Left colon (tissue), 2 donors: ENCODE measurements at places on chromosomes 1 and 21.

- peak; percentile 8 for DNase-seq
These were observed 40.8 kb downstream of the SLC37A1 start for GRCh38 chr21:42554251-42554961.

DNA sequence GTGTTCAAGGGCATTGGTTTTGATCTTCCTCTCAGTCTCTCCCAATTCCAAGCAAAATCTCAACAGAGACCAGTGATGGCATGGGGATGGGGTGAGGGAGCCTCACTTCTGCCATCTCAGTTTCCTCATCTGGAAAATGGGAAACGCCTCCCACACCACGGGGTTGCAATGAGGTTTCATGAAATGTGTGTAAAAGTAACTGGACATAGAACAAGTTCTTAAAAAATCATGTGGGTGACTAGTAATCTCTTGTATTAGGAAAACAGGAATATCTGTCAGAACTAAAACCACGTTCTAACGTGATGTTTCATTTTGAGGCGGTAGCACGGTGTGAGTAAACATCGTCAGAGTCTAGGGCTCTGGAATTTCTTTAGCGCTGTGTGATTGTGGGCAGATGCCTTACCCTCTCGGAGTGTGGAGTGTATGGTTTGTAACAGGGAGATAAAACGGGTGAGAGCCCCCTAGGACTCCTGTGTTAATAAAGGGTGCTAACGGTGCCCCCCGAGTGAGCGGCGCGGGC is 55.5 kb upstream of the DNAJC6 start:
- no peak for DNase-seq

GRCh38 chr1:107785496-107786202 is 179.3 kb downstream of the VAV3 start:
- no peak for DNase-seq

DNA sequence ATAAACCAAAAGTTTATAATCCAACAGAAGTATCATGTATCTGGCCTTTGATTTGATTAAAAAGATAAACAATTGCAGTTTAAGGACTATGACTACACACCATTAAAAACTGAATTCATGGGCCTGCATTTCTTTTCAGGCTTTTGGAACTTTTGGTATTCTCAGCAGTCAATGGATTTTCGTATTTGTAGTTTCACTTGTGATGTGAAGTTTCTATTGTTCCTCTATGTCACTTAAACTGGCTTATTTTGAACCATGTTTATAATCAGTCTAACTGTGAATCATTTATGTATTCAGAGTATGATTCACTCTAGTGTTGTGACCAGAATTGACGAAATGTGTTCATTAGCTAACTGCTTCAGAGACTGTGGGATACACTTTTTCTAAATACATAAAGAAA is 132.9 kb downstream of the COQ8A start:
- no peak for DNase-seq

DNA sequence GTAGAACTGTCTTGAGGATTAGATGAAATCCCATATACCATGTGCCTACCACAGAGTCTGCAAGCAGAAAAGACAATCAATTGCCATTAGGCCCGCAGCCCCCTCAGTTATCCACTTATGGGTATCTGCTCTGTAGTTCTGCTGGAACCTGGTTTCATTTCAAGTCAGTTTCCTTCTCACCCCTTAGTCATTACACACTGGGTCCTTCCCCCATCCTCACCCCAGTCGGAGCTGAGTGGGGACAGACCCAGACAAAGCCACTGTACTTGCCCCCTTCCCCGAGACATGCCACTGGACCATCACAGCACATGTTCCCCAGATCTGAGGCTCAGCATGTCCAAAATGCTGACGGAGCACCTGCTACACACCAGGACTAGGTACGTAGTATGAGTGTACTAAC is 21.2 kb downstream of the PGLYRP3 start:
- DNase-seq = no peak

DNA sequence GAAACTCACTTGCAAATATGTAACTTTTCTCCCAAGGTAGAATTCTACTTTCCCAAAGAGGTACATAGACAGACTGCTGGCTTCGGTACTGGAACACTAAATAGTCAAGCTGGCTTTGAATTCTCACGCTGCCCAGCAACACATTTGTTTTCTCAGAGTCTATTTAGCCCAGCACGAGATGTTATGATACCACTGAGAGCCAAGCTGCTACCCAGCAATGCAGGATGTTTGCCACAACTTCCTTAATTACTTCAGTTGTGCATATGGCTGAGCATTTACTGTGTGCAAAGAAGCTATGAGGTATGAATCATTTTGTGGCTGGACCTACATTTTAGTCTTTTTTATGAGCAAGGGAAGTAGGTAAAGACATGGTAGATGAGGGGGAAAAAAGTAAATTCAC is 793.2 kb downstream of the PLA2G4A start:
- no peak for DNase-seq

- DNase-seq = no peak
These were observed 162.3 kb upstream of the ARHGEF16 start for GRCh38 chr1:3292051-3292722.

DNA sequence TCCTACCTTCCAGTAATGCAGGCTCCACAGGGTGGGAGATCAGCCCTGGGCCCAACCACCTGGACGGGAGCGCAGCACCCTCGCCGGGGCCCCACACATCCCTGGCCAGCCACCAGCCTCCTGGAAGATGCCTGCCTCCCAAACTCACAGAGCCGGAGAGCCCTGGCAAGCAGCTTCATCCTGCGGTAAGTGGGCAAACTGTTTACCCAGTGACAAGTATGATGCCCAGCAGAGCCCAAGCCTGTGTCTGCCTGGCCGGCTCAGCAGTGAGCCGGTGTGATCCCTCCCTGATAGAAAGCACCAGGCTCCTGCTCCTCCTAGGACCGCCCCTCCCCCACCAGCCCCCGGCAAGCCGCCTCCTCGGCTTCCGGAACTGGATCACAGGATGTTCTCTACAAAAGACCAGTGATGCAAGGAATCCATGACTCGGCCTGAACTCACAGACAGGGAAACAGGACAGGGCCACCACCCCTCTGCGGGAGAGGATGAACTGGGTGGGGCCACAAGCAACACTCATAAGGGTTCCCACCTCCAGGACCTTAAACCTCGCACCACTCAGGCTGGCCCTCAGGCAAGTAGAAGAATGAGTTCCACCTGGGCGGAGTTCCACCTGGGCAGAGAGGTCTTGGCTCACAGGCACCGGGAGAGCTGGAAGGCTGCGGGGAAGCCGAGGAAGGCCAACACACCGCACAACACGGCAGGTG is 7.9 kb downstream of the ACOT7 start:
- peak; percentile 66 for DNase-seq

DNA sequence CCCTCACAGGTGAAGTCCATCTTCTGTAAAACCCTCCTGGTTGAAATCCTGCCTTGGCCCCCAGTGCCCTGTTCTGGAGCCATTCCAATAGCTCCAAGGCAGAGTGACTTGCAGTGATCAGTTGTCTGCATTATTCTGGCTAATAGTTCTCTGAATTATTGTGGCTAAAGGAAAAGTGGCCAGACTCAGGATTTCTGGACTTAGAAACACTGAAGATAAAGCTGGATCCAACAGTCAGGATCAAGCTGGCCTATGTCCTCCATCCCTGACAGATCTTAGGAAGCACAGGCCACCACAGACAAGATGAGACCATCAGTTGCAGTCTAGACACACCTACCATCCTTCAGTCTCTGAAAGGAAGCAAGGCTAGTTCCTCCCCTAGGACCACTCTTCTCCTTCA is 801 bp upstream of the C2CD4D start:
- no peak for DNase-seq

GRCh38 chr1:67597336-67597735 is 87.7 kb upstream of the GADD45A start:
- DNase-seq = no peak

DNA sequence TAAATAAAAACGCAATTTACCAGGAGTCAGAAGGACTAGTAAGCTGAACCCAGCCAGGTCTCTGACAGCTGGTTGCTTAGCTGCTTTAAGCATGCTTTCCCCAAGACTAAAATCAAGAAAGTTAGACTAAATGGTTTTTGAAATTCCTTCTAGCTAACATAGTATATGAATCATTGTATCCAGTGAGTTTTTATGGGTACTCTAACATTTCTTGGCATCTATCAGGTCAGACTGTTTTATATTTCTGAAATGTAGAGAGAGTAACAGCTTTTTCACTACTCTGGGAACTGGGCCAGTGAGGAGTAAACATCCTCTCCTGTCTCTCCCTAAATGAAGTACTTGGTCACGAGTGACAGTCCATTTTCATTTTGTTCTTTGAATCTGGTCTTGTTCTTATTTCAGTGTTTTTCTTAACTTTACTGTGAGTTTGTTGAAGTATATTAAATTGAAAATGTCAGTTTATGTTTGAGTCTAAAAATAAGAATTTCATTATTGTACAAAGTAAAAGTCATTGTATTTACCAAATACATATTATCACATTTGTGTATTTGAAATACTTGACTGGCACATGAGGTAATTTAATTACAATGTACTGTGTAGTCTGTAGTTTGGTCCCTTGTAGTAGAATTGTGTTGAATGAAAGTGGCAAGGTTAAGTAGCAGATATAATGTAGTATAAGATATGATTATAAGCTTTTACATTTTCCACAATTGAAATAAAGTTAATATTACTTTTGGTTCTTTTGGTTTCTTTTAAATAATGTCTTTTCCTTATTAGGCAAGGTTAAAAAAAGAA is 47.6 kb downstream of the PKN2 start:
- no peak for DNase-seq

- no peak for DNase-seq
These were observed 7.6 kb upstream of the DDI2 start for GRCh38 chr1:15609631-15610030.

- DNase-seq = no peak
These were observed 51.5 kb downstream of the SH3BGR start for GRCh38 chr21:39503123-39503762.

GRCh38 chr1:185632659-185633423 is 101.3 kb upstream of the HMCN1 start:
- DNase-seq = no peak

- DNase-seq = no peak
These were observed 27.8 kb upstream of the CLDN8 start for GRCh38 chr21:30243691-30244090.

- peak; percentile 23 for DNase-seq
These were observed 65.7 kb downstream of the ST6GALNAC3 start for GRCh38 chr1:76140227-76140626.

DNA sequence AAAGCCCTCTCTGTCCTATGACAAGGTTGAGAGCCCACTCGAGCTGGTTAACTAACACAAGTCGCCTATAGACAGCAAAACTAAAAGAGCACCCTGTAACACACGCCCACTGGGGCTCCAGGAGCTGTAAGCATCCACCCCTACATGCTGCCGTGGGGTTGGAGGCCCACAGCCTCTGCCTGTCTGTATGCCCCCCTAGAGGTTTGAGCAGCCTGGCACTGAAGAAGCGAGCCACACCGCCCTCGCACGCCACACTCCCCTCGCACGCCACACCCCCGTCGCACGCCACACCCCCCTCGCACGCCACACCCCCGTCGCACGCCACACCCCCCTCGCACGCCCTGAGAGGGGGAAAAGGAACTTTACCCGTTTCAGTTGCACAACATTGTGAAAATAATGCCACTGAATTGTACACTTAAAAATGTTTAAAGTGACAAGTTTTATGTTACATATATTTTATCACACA is 13.2 kb upstream of the HMGCL start:
- peak; percentile 71 for DNase-seq

DNA sequence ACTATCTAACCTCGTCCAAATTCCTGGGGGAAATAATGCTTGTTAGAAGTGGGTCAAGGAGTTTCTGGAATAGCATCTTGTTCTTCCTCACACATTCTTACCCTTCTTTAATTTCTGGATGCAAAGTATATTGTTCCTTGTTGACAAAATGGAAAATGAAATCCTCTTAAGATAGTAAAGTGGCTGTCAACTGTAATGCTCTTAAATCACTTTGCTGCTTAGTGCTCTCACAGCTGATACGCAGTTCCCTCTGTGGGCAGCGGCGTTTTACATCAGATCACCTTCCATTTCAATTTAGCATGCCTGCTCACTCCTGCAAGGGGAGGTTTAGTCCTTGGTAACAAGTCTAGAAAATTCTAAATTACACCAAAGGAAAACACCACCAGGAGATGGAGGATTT is 113.1 kb downstream of the DNM3 start:
- DNase-seq = no peak
